ENCODE measurements at places on chromosomes 1 and 21.

DNA sequence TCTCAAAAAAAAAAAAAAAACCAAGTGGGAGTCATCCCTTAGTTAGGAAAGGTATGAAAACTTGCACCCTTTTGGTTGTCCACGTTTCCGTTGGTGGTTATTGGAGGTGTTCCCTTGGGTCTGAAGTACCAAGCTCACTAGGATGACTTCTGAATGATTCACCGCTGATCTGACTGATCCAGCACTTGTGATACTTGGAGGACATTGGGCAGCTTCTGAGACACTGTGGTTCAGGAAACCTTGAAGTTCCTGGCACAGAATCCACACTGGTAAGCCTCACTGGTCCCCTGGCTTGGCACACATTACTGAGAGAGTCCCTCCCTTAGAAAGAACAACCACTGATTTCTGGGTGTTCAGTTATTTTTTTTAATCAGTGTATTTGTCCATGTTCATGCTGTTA lies 91.9 kb downstream of the RYR2 start:
- DNase-seq = no peak

- no peak for DNase-seq
Observed at GRCh38 chr1:209620487-209620884, 31.7 kb downstream of the LAMB3 start.

GRCh38 chr1:5733596-5733995 lies 258.6 kb downstream of the NPHP4 start:
- DNase-seq = no peak

DNA sequence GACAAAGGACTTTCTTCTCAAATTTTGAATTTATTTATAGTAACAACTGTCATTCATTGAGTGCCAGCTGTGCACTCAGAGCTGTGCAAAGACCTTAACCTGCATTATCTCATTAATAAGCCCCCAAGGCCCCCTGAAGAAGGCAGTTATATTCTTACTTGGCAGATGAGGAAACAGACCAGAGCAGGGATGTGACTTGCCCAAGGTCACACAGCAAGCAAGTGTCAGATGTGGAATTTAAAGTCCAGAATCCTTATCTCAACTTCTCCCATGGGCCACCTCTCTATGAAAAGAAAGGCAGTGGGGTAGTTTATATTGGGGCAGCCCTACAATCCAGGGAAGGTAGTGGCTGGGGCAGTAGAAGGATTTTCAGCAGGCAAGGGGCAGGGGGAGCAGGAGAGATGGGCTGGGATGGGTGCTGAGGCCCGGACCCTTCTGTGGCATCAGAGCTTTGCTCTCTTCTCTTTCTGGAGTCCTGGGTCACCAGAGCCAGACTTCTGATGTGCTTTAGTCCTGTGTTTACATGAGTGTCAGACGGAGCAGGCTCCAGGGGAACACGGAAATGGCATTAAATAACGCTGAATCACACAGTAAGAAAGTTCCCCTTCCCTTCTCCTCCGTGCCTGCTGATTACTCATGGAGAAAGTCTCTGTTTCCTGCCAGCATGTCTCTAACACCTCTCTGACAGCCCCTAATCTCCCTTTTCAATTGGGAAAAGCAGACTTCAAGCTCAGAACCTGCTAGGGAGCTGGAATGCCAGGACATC lies 39.5 kb downstream of the EPHB2 start:
- no peak for DNase-seq

DNA sequence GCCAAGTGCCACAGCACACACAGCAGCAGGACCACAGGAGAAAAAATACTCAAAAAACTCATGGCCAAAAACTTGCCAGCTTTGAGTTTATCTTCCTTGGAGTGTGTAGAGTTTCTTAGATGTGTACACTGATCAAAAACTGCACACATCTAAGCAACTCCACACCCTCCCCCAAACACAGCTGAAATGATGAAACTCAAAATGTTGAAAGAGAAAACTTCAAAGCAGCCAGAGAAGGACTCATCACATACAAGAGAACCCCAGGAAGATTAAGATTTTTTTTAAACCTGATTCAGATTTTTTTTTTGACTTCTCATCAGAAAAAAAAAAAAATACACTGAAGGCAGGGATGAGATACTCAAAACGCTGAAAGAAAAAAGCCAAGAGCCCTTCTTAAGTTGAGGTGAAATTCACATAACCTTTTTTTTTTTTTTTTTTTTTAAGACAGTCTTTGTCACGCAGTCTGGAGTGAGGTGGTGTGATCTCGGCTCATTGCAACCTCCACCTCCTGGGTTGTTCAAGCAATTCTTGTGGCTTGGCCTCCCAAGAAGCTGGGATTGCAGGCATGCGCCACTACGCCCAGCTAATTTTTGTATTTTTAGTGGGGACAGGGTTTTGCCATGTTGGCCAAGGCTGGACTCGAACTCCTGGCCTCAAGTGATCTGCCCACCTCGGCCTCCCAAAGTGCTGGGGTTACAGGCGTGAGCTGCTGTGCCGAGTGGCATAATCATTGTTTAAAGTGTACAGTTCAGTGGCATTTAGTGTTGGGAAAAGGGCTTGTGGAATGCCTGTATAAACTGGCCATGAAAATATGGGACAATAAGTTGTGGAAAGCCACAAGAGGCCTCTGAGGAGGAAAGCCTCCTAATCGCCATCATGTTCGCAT lies 20.9 kb upstream of the PDXK start:
- DNase-seq = no peak

GRCh38 chr1:61338899-61339298 lies 256.5 kb downstream of the NFIA start:
- no peak for DNase-seq

- no peak for DNase-seq
Observed at GRCh38 chr1:228329887-228330286, 76.7 kb downstream of the TRIM11 start.

- no peak for DNase-seq
Observed at GRCh38 chr1:10735563-10736305, 60.7 kb downstream of the CASZ1 start.

GRCh38 chr1:151723726-151724370 lies 2.5 kb downstream of the RIIAD1 start:
- DNase-seq = no peak

DNA sequence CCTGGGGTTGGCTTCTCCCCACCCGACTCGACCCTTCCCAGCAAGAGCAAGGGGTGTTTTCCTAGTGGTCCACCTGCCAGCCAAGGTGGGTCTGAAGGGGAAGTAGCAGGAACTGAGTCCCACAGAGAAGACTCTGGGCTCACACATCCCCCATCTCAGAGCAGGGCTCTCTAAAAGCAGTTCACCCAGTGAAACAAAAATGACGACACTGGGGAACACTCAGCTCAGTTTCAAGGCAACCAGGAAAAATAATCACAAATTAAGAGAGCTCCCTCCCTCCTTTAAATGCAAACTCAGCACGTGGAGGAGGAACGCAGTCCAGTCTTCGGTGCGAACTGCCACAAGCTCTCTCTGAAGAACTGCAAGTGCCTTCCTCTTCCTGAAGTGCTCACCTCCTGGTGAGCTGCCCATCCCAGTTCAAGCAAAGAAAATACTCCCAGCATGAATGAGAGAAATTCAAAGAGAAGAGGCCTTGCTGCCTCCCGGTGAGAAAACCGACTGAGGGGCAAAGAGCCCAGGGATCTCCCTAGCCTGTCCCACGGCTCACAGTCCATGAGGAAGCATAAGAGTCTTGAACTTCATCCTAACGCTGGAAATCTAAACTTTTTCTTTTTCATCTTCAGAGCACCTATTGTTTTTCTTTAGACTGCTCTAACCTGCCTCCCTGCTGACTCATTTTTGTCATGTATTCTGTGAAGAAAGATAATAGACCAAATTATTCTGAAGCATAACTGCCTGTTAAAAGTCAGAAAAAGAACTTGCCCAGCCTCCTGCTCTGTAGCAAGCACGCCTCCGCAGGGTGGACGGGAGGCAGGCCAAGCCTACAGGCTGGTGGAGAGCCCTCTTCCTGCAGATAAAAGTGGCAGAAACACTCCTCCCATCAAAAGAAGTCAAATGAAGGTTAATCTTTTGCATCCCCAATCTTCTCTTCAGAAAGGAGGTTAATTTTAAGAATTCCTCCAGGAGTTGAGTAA lies 281.4 kb downstream of the HHIPL2 start:
- no peak for DNase-seq

DNA sequence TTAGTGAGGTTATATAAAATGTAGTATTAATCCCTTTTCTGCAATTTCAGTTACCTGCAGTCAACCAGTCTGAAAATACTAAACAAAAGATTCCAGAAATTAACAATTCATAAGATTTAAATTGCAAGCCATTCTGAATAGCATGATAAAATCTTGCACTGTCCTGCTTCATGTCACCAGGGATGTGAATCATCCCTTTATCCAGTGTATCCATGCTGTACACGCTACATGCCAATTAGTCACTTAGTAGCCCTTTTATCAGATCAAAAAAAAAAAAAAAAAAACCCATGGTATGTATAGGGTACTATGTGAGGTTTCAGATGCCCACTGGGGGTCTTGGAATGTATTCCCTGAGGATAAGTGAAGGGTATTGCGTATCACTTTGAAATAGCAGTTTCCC lies 191.3 kb upstream of the HP1BP3 start:
- DNase-seq = no peak

GRCh38 chr1:17440074-17440826 lies 773 bp upstream of the RCC2 start:
- no peak for DNase-seq

DNA sequence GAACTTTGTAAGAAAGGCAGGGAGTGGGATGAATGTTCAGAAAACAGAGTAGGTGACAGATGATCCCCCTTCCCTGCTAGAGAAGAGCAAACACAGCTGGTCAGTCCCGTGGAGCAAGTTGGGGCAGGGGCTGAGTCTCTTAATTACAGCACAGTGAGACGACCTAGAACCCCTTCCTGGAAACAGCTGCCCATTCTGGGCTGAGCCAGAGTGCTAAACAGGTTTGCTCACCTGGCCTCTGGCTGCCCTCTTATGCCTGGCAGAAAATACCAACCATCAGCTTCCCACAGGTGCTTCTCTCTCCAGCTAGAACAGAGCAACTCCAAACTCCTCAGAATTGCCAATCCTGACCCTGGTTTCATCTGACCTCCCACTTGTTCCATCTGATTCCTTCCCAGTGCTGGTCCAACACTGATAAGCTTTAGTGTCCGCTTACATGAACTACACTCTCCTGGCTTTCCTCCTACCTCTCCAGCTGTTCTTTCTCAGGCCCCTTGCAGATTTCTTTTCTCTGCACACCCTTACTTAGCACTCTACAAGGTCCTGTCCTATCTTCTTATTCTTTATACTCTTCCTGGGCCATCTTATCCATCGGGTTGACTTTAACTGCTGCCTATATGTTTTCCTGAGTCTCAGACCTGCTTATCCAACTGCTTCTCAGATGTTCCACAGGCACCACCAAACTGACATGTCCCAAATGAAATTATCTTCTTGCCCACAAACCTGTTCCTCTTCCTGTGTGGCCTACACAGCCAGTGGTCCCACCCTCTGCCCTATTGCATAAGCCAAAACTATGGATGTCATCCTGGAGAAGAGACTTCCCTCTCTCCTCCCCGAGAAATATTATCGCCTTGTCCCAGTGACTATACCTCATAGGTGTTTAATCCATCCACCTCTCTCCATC lies 22.6 kb upstream of the COL9A2 start:
- no peak for DNase-seq

GRCh38 chr1:191327868-191328267 lies 830.4 kb upstream of the RGS18 start:
- no peak for DNase-seq

GRCh38 chr1:217569021-217569420 lies 61.9 kb downstream of the GPATCH2 start:
- no peak for DNase-seq
